CD8-positive, alpha-beta T cell (primary cell): ENCODE measurements at places on chromosomes 7 and 10.
A peak's percentile ranks its signal among the peaks of the same experiment; 100 is the strongest.

- no peak for DNase-seq
These were observed 184.7 kb downstream of the DGKB start for GRCh38 chr7:14717816-14718215.

DNA sequence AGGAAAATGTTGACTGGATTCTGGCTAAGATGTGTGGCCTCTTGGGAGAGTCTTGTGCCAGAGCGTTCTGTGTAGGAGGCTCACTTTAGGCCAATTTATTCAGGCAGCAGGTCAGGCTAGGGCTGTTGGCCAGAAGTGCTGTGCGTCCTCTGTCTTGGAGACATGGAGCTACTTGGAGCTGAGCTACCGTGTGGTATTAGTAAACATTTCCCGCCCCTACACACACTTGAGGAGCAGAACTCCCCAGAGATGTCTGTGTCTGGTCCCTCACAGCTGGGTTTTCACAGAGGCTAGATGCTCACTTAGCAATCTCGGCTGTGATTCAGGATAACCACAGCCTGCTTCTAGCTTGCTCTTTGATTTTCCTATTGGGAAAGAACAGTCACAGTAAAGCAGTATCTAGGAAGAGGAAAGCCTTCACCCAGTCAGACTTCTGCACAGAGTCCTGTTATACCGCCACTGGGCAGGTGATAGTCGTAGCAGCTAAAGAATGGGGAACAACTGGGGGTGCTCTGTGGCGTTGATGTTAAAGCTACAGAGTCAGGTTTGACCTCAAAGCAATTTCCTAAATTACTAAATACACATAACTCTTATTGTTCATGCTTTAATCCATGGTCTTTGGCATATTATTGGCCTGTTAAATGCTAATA, 86.7 kb downstream of the MDFIC start:
- no peak for DNase-seq

DNA sequence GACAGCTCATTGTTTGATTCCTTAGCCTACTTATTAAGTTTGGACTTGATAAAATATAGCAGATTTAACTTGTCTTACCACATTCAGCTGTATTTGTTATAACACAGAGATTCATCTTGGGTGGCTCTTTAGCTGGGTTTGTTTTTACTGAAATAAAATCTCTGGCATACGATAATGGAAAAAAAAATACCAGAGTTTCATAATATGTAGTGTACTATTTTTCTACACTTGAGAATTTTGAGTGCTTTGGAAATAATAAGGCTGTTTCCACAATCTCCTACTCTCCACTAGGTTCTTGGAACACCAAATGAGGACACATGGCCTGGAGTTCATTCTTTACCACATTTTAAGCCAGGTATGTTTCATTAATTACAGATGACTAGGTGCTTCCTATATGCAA, 218.6 kb upstream of the FZD1 start:
- no peak for DNase-seq

DNA sequence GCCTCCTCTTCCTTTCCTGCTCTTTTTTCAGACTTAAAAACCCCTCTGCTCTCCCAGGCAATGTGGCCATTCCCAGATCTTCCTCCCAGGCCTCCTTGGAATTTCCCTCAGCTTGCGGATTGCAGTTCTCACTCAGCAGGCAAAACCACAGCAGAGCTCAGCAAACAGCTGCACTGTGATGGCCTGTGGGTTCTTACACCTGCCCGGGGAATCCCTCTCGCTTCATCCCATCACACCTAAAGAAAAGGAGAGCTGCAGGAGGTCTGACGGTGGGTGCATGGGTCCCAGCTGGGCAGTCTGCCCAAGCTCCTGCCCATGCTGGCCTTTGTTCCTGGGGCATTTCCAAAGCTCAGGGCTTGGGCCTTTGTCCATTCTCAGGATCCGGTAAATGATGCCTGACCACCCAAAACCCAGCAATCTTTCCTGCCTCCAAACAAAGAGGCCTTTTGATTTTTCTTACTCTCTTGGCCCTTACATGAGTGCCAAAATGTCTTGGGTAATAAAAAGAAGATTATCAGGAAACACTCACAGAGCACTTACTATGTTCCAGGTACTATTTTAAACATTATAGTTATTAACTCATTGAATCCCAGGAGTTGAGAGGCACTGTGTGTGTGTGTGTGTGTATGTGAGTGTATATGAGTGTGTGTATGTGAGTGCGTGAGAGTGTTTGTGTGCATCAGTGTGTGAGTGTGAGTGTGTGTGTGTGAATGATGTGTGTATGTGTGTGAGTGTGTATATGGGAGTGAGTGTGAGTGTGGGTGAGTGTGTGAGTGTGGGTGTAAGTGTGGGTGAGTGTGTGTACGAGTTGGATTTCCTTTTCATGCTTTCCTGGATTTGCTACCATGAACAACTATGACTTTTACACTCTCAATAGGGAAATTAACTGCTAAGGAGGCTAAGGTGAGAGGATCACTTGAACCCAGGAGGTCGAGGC, 64.5 kb upstream of the PODXL start:
- DNase-seq, result no peak

DNA sequence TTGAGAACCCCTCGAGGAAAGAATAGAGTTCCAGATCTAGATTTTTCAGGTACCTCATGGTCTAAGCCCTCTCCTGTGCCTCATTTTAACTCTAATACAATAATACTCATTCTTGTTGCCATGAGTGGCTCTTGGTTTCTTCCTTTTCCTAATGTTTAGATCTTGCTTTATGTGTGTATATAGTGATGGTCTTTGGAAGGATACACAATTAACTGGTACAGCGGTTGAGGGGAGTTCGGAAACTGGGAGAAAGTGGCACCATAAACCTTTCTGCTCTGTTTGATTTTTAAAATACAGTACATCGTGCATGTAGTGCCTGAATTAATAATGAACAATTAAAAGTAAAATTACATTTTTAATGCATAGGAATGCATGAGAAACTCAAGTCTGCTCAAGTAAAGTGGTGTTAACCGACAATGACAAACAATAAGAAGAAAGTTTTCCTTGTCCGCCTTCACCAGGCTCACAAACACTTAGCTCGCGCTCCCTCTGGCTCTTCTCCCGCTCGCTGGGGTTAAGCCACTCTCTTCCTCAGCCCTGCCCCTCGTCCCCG, 386 bp upstream of the EIF4EBP2 start:
- DNase-seq, result no peak

GRCh38 chr10:72133517-72133916, 45.2 kb upstream of the SPOCK2 start:
- no peak for DNase-seq

DNA sequence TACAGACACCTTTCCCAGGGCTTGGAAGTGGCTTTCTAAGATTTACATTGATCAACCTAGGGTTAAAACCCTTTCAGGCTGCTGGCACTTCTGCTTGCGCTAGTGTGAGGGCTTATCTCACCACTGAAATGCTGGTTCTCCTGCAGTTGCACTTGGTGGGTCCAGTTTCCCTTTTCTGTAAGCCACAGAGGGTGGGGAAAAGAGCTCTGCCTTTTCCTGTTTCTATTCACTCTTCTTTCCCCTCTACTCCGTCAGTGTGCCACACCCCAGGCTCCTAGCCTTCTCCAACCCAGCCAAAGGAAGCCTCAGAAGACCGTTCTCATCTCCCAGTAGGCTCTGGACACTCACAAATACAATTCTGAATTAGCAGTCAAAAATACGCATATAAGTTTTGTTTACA, 19.0 kb upstream of the CAPZA2 start:
- no peak for DNase-seq

- no peak for DNase-seq
These were observed 21.7 kb upstream of the ST8SIA6 start for GRCh38 chr10:17476073-17476472.

GRCh38 chr7:25496476-25497368, 268.4 kb upstream of the NPVF start:
- DNase-seq, result no peak

DNA sequence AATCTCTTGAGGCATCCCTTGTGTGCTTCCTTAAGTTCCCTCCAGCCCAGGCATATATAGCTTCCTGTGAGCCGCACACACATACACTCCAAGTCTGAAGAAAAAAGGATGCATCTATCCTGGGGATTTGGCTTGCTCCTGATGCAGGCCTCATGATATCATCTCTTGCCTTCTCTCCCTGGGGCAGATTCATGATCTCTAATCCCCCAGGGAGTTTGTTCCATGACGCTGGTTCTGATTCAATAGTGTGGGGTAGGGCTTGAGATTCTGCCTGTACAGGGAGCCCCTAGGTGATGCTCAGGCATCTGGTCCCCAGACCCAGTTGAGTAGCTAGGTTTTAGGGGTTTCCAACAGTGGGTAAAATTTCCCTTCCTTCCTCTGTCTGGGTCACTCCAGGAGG, 1.5 kb downstream of the PON1 start:
- no peak for DNase-seq

DNA sequence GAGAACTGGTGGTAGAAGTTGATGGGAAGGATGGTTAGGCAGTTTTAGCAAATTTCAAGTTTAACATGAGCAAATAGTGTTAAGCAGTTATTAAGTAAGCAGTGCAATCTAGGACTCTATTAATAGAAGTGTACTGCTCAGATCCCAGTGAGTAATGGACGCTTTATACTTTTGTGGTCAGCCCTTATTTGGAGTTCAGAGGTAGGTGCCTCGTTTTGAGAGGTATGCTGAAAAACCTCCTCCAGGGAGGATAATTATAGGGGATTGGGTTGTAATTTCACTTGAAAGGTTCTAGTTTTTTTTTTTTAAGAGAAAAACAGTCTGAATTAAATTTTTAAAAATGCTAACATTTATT, 33.5 kb upstream of the CCDC7 start:
- DNase-seq, result no peak

DNA sequence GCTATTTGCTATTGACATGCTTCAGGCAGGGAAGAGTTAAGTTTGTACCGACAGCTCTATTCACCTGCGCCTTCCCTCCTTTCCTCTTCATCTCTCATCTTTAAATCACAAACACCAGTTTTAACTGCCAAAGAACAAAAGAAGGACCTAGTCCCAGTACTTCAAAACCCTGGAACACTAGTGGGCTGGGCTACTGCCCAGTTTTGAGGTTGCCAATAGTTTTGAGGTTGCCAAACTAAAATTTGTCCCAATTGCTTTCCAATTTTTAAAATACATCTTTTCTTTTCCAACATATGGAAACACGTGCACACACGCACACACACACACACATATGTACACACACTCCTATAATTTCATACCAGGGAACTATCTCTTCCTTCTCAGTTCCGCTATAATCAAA, 130.6 kb upstream of the SLC26A5 start:
- no peak for DNase-seq

DNA sequence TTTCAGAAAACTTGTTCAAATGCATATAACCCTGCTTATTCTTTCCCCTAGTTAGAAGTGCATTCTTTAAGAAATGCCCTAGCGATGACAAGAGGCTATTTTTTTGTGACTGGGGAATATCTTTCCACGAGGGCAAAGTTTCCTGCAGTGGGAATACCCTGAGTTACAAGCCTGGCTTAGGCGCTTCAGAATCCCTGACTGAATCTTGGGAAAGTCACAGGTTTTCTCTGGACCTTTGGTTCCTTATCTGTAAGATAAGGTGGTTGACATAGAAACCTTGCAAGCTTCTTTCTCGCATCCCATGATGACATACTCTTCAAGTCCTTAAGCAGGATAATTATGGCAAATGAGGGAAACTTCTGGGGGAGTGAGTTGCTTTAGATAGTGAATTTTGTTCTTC, 80.5 kb upstream of the FZD8 start:
- DNase-seq, result no peak

GRCh38 chr10:111146025-111146640, 69.3 kb downstream of the ADRA2A start:
- peak; percentile 3 for DNase-seq

- no peak for DNase-seq
These were observed 94.4 kb downstream of the MAPK8 start for GRCh38 chr10:48400850-48401220.

DNA sequence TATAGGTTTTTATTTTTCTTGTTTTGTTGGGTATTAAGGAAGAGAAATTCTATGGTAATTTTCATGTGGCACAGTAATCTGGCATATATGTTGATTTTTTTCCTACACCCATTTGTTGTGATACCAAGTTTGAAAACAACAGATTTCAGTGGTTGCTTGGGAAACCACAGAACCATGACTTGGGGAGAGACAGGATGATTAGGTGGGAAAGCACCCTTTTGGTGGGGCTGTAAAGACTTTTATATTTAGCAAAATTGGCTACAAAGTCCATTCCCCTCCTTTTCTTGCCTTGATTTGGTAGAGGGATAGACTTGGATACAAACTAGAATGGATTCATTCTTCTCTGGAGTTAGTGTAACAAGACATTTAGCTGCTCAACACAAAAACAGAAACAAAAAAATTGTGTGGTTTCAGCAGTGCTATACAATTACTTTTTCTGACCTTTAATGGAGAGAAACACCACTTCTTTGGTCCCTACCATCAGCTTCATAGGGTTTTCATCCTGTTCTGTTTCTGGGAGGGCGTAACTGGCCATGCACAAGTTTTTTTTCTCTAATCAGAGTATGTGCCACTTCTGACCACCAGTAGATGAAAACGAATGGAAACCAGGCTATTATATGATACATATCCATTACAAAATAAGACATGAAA, 52.7 kb downstream of the FIGNL1 start:
- DNase-seq, result peak; percentile 69

DNA sequence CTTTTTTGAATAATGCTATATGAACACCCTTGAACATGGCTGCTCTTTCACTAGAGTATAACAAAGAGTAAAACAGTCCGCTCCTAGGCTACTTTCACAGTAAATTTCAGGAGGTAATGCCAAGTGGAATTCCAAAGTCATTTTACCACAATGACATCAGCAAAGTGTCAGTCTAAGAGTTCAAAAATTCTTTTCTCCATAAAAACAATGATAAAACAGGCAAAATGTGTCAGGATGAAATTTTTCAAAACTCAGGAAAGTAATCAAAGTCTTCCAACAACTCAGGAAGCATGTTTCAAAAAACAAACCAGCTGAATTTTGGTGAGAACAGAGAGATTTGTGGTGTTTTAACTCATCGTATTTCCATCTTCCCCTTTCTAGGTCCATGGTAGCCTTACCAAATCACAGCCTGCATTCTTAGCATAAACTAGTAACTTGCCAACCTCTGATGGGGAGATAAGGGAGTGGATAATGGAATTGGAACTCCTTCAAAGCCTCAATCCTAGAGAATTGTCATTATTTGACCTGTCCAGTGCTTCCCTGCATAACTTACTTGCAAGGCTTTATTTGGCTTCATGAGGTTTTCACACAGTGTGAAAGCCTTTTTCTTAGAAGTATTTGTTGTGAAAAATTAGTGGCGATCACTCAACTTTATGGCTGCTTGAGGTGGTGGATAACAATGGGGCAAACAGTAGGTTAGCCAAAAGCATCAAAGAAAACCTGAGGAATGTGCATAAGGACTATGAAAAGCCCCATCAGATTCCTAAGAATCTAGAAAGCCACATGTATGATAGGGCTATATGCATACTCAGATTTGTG, 302.7 kb downstream of the HDAC9 start:
- DNase-seq, result no peak

DNA sequence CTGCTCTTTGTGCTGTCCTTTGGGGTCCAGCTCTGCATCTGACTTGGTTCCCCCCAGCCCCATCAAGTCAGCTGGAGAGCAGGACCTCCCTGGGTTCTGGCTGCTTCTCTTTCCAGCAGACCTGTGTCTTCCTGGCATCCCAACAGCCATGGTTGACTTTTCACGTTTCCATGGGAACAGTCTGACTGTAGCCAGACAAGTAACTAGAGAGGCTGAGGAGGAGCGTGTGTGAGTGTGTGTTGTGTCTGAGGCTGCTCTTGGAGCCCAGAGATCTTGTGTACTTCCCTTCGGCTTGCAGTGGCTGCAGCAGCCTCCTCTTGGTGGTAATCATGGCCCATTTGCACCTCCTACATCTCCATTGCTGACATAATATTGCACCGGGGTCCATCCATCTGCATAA, 332.0 kb downstream of the RPS24 start:
- no peak for DNase-seq

- no peak for DNase-seq
These were observed 117.2 kb downstream of the CDH23 start for GRCh38 chr10:71513936-71514335.
